ENCODE measurements at places on chromosomes 5 and 9. TPM values are rescaled to one million over a fixed set of nuclear protein-coding genes. Genes with fewer than 3 reads are reported as not detected.

DNA sequence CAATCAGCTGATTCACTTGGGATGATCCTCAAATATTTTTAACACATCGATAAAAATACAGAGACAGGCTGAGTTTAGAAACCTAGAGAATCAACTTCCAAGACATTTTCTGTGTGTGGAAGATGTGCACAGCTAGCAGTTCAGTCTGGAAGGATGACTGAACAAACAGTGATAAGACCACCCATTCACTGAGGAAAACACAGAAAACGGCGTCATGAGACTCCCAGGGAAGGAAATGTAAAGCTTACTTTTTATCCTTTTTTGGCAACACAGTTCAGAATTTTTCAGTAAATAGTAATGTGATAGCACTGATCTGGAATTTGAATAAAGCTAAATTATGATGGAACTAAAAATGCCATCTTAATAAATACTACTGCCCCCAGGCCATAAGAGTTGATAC is 277.6 kb downstream of the SEMA5A start:
- no peak for DNase-seq

DNA sequence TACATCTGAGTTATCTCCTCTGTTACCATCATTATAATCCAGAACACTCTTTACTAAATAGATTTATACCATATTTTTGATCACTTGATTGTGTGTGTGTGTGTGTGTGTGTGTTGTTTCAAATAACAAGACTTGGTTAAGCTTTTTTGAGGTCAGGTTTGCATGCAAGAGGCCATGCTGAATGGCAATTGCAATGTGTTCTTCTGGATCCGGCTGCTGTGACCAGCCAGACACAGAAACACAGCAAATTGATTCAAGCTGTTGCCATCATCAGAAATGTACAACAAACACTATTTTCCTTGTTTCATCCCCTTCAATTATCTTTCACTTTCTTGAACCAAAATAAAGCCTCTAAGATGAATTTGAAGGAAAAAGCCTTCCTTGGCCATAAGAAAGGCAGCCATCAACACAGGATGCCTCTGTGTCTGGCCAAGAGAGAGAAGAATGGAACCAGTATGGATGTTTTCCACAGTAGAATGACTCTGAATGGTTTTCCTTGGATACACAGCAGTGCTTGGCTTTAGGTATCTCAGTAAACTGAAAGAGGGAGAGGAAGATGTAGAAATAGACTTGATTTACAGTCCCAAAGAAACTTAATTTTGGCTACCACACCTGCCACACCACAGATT is 53.9 kb downstream of the DPYSL3 start:
- no peak for DNase-seq

DNA sequence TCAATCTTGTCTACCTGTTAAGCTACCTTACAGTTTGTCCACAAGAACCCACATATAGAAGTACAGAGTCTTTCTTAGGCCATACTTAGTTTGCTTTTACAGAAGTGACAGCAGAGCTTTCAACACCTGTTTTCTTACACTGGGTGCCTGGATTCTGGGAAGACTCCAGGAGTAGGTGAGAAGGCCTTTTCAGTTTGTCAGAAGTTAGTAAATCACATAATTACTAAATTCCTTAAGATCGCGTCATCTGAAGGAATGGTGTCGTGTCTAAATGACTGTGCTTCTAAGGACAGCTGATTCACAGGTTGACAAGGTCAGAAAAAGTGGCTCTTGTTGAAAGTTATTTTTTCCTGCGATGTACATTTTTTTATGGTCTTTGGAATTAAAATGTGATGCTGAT is 97.0 kb upstream of the FAM120A start:
- no peak for DNase-seq

DNA sequence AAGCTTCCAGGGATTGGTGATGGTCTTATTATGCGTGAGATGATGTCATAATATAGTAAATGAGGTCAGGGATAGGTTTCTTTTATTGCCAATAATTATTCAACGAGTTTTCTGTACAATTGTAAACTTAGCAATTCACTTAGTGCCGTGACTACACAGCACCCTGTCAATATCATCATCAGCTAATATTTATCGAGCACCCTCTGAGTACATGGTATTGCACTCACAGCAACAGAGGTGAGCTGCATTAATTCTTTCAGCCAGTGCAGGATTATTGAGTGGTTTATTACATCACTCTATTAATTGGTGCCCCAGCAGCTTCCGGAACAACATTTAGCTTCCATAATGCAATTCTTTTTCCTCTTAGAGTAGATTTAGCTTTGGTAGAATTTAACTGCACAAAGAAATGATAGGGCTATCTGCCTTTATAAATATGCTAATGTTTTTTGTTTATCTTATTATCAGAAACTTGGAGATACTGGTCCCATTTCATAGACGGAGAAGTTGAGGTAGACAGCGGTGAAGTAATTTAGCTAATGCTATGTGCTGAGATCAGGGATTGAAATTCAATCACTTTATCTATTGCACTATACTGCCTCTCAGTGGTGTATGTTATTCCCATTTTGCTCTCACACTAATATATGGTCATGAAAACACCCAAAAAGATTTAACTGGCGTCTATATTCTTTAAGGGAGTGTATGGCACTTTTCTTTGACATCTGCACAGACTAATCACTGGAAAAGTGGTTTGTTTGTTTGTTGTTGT is 726.1 kb upstream of the WWC1 start:
- no peak for DNase-seq

GRCh38 chr9:15389173-15389572 is 33.5 kb upstream of the SNAPC3 start:
- no peak for DNase-seq

- DNase-seq, result no peak
These were observed 39.5 kb downstream of the FAM174A start for GRCh38 chr5:100574716-100575115.

- DNase-seq, result no peak
These were observed 373.3 kb downstream of the ARHGEF28 start for GRCh38 chr5:73999297-73999696.

DNA sequence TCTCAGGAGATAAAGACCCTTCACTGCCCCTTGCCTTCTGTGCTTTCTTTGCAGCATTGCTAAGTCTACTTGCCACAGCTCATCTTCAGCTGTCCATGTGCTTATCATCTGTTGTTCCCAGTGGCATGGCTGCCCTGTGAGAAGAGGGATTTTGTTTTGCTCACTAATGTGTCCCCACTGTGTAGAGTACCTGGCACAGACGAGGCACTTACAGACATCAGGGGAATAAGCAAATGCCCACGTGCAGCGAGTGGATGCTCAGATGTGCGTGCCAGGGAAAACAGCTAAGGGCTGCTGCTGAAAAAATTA is 31.0 kb downstream of the DAP start:
- DNase-seq, result no peak

GRCh38 chr5:29963956-29964355 is 1229.5 kb upstream of the CDH6 start:
- no peak for DNase-seq

DNA sequence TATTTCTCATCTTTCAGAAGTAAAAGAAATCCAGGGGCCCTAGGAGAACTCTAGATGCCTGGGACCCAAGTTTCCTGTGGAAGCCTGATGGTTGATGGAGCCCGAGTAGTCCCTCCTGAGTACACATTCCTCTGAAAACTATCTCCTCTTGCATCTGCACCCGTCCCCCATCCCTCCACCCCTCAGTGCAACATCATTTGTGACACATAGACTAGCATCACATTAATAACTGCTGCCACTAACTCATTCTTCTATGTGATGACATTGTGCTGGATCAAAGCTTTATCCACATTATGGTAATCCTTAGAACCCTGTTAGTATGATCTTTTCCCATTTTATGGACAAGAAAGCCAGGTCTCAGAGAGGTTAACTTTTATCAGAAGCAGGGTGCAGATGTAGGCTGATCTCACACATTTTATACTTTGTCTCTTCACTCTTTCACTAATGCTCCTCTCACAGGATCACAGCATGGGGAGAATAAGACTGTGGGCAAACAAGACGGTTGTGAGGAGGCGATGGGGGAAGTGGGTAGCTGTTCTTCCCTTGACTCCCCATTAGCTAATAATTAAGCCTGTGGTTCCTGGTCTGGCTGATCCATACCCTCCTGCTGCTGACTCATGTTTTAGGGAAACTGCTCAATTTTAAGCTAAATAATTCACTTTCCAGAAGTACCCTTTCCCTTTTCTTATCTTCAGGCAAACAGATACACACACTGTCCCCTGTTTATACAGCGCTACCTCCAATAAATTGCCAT is 3.9 kb upstream of the HK3 start:
- no peak for DNase-seq

- peak; percentile 52 for DNase-seq
These were observed 20.4 kb downstream of the ANKS6 start for GRCh38 chr9:98775831-98776441.

DNA sequence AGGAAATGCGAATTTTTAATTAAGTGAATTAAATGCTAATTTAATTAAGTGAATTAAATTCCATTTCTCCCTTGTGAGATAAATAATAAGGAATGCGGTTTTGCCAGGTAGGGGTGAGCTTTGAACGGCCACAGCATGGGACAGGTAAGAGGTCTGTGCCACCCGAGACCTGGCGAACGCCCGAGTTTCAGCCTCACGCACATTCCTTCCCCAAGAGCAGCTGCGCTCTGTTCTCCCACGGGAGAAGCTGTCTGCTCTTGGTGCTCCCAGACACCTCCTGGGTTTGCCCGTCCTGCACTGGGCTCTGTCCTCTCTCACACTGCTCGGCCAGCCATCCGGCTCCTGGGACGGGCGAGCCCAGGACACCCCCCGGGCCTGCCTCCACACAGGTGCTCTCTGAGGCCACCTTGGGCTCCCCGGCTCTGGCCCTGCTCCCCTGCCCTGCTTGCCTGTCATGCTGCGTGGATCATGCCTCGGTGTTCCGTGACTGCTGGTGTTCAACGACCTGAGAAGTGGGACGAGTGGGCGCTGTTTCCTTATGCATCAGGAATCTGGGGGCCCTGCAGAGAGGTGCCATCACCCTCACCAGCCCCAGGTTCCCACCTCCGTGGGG is 13.7 kb upstream of the CAMSAP1 start:
- no peak for DNase-seq

IFNA16 gene
- not detected for polyA plus RNA-seq

ZNF474 gene
- 0.37 TPM for polyA plus RNA-seq

PCDHB10 gene
- polyA plus RNA-seq, result 0.74 TPM

IRX2 gene
- not detected for polyA plus RNA-seq

SPRY4 gene
- 8.7 TPM for polyA plus RNA-seq

DNAH5 gene
- 12.4 TPM for polyA plus RNA-seq

SPINK6 gene
- not detected for polyA plus RNA-seq

MYORG gene
- polyA plus RNA-seq, result 0.19 TPM

GAS1 gene
- 7.6 TPM for polyA plus RNA-seq

SPOCK1 gene
- 74.6 TPM for polyA plus RNA-seq

MYMK gene
- polyA plus RNA-seq, result not detected

DHFR gene
- 15.7 TPM for polyA plus RNA-seq

Measured in AG04450 (cell line).